ENCODE measurements at places on chromosomes 6 and 20.

DNA sequence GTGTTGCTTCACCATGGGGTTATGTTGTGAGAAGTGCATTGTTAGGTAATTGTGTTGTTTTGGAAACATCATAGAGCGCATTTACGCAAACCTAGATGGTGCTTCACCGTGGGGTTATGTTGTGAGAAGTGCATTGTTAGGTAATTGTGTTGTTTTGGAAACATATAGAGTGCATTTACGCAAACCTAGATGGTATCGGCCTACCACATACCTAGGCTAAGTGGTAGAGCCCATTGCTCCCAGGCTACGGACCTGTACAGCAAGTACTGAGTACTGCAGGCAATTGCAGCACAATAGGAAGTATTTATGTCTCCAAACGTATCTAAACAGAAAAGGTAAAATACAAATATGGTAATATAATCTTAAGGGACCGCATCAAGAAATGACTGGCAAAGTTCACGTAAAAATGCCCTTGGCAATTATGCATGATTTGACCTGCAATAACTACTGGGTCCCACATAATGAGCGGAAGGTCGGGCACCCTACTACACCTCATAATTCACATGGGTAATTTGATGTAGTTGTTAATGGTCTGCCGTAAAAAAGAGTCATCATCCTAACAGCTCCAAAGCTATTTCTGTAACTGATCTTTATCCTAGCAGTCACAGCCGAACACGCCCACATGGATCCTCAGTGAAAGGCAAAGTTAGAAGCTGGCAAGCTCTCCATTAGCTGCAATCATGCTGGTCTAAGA lies 76.0 kb downstream of the RSPH3 start:
- no peak for DNase-seq

DNA sequence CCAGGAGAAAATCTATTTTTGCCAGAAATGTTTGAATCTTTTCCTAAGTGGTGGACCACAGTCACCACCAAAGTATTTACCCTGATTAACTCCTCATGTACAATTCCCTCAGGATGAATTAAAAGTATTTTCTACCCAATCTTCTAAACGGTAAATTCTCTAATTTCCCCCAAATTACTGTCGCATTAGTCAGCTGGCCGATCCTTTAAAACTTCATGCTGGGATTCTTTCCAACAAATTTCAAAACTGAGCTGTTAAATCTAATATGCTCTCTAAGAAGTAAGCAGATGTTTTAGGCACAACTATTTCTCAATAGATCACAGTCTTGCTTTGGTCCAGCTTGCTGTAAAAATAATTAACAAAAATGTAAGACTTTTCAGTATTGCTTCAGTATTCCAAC lies 447.2 kb downstream of the FRK start:
- DNase-seq: no peak

GRCh38 chr20:9369557-9369956 lies 144.8 kb upstream of the LAMP5 start:
- no peak for DNase-seq

- no peak for DNase-seq
Measured at GRCh38 chr20:58012731-58013510, 215.5 kb downstream of the ANKRD60 start.

- DNase-seq: no peak
Measured at GRCh38 chr6:90449311-90449710, 137.6 kb downstream of the MAP3K7 start.

DNA sequence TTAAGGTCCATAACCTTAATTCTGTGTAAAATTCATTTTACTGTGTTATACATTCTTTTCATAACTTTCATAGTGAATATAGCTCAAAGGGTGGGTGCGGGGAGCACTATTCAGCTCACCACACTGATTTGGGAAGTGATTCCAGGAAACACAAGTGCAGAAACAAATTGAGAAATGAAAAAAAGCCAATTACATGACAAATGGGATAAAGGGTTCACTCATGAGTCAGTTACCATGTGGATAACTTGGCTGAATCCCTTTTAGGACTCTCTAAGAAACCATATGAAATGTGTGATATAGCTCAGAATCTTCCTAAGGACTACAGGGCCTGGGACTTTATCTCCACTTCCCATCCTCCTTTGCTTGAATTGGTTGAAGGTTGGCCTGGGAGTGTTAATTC lies 3.1 kb upstream of the BTN2A1 start:
- no peak for DNase-seq

DNA sequence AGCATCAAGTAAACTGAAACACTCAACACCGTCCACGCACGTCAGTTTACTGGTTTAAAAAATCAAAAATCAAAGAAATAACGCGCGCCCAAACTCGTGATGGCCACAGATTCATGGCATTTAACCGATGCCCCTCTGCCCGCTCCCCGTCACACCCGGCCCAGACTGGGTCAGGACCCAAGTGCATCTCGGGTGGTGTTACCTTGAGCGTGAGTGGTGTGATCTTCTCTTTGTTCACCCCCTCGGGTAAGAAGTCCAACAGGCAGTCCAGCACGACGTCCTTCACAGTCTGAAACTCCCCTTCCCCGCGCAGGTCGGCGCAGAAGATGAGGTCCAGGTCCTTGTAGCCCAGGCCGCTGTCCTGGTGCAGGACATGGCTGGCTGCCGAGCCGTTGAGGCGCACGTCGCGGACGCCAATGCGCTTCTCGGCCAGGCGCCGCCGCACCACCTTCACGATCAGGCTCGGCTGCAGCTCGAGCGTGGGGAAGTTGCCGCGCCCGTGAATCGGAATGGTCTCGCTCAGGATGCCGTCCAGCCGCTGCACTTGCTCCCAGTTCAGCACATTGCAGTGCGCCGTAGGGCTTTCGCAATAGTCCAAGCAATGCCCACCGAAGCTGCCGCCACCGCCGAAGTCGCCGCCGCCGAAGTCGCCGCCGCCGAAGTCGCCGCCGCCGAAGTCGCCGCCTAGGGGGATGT lies 945 bp downstream of the TENT5A start:
- DNase-seq: peak; percentile 13

- no peak for DNase-seq
Measured at GRCh38 chr20:51211191-51211590, 188.3 kb upstream of the KCNG1 start.

GRCh38 chr6:52728394-52728793 lies 34.9 kb downstream of the GSTA2 start:
- no peak for DNase-seq

DNA sequence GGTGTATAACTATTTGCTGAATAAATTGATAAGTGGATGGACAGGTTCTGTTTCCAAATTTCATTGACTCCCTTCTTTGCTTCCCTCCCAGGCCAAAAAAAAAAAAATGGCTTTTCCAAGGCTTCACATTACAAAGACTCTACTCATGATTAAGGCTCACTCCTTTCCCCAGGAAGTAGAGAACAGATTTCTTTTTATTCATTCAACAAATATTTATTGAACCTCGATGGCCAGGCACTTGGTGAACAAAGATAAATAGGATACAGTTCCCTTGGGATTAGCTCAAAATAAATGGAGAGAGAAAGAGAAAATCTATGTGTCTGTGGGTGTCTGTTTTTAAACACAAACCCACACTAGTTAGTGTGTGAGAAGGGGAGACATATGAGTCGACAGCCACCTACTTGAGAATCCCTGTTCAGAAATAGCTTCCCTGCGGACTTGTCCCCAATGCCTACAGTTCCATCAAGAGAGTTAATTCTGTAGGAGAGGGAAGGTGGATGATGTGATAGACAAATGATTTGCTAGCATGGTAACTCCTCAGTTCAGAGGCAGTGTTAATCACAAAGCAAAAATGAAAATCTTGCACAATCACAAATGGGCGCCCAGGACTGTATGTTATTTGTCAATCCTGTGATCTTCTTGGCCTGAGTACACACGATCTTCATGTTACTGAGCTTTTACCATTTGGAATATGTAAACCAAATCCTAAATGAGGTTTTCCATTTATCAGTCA lies 20.3 kb downstream of the TRAF3IP2 start:
- no peak for DNase-seq

All from HCT116 (cell line).